ENCODE measurements at places on chromosomes 3 and 15. TPM values are rescaled to one million over a fixed set of nuclear protein-coding genes. Genes with fewer than 3 reads are reported as not detected.

GRCh38 chr3:130679218-130679617 is 67.4 kb downstream of the PIK3R4 start:
- DNase-seq = no peak

- DNase-seq = no peak
Observed at GRCh38 chr3:170558427-170558826, 27.4 kb downstream of the SLC7A14 start.

The GAP43 gene
- total RNA-seq = 0.60 TPM

DNA sequence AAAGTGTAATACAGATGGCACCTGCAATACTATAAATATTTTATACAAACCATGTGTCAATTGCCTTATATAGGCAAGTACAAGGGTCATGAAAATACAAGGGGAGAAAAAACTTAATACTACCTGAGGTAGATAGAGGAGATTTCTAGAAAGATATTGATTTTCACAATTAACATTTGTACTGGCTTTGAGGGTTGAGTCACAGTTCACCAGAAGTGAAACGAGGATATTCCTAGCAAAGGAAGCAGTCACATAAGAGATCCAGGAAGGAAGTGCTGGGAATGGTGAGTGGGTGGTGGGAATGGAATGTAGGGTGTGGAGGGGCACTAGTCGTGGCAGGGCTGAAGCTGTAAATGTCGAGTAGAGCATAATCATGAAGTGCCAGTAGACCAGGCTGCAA is 108.7 kb downstream of the P2RY1 start:
- no peak for DNase-seq

DNA sequence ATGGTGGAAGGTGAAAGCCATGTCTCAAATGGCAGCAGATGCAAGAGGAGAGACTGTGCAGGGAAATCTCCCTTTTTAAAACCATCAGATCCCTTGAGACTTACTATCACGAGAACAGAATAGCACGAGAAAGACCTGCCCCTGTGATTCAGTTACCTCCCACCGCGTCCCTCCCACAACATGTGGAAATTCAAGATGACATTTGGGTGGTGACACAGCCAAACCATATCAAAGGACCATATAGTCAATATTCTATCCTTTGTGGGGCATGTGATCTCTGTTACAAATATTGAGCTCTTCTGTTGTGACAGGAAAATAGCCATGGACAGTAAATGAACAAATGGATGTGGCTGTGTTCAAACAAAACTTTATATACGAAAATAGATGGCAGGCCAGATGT is 77.2 kb upstream of the ACKR4 start:
- DNase-seq = no peak

GRCh38 chr15:74589826-74590225 is 25.8 kb upstream of the CLK3 start:
- DNase-seq = no peak

The KBTBD12 gene
- 0.07 TPM for total RNA-seq

DNA sequence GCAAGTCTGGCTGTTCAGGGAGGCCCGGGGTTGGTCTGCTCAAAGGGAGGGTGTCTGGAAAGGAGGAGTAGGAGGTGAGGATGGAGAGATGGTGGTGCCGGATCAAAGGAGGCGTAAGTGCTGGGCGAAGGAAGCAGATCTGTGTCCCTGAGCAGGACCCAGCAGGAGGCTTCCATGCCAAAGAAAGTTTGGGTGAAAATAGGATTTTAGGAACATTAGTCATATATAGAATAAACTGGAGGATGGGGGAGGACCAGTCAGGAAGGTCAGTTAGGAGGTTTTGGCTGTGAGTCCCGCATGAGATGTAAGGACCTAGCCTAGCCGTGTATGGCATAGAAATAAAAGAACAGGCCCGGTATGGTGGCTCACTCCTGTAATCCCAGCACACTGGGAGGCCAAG is 28.6 kb upstream of the VPS8 start:
- no peak for DNase-seq

- peak; percentile 42 for DNase-seq
Observed at GRCh38 chr15:75508840-75509532, 57.5 kb upstream of the SIN3A start.

DNA sequence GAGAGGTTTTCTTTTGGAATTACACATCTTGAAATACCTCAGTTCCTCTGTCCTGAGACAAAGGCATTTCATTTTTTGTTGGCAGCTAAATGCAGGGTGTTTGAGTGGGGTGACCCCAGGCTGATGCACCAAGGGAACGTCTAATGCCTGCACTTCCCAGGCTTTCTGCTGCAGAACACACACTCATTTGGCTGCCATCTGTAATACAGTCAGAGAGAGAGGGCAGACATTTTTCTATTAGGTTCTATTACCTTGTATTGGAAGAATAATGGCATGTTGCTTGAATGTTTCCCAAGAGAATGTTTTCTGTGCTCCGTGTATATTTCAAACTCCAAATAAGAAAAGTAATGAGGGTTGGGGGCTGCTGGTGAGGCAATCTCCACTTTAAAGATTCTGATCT is 87.1 kb downstream of the PTPRG start:
- DNase-seq = no peak

GRCh38 chr15:79166311-79166955 is 75.9 kb upstream of the RASGRF1 start:
- DNase-seq = no peak

DNA sequence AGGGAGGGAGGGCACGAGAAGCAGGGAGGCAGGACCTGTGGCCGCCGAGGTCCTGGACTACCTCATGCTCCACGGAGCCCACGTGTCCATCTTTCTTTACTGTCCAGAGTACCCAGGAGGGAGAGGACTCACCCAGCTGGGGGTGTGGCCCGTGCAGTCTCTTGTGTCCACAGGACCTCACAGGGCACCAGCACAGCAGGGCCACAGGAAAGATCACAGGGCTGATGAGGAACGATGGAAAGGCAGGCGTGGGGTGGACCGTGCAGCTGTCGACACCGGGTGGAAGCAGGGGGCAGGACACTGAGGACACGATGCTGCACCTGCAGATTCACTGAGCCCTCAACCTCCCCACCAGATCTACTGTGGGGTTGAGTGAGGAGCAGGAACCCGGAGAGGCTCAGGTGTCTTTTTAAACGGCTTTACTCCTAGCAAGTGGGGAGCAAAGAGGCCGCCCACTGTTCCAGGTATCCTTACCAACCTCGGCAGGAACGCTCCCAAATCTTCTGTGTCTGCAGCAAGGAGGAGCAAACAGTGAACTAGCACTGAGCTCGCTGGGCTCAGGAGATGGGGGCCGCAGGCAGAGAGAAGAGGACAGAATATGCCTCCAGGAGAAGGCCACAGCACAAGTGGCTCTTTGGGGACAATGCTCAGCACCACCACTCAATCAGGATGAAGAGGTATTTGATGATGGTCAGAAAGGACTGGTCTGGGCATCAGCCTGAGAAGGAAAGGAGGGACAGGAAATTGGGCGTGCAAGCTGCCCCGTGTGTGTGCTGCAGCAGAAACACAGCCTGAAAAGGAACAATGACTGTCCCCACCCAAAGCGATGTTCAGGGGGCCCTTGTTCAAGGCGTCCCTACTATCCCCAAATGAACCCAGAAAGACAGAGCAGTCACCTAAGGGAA is 198.8 kb downstream of the XXYLT1 start:
- DNase-seq = no peak

DNA sequence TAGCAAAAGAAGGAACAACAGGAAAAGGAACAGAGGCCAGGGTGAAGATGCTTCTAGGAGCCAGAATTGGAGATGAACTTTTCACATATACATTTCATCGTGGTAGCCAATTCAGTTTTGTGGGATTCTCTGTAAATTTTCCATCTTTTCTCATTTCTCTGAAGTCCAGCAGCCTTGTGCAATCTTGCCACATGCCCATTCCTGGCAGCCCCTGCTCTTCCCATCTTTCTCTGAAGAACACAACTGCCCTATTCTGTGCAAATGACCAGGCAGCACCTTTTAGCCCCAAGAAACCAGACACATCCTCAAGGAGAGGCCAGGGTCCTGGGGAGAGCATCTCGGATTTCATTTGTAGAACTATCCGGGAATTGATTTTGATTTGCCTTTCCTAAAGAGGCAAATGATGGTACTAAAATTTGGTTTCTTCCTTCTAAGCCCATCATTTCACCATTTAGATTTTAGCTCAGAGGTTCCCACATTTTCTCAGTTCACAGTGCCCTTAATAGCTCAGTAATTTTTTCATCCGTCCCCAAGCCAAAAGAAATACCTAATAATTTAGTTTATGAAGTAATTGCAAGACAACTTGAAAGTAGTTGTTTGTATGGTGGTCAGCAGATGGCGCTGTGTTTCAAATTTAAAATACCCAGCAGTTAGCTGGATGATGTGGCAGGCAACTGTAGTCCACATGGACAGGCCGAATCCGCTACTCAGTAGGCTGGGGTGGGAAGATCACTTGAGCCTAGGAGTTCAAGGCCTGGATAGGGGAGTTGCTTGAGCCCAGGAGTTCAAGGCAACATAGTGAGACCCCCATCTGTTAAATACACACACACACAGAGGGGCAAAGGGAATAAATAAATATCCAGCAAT is 61.3 kb upstream of the ACKR4 start:
- peak; percentile 85 for DNase-seq

The TTLL13 gene
- total RNA-seq = not detected

- no peak for DNase-seq
Observed at GRCh38 chr3:46866032-46866595, 2.9 kb upstream of the MYL3 start.

GRCh38 chr3:138625707-138626365 is 17.3 kb downstream of the FAIM start:
- no peak for DNase-seq

DNA sequence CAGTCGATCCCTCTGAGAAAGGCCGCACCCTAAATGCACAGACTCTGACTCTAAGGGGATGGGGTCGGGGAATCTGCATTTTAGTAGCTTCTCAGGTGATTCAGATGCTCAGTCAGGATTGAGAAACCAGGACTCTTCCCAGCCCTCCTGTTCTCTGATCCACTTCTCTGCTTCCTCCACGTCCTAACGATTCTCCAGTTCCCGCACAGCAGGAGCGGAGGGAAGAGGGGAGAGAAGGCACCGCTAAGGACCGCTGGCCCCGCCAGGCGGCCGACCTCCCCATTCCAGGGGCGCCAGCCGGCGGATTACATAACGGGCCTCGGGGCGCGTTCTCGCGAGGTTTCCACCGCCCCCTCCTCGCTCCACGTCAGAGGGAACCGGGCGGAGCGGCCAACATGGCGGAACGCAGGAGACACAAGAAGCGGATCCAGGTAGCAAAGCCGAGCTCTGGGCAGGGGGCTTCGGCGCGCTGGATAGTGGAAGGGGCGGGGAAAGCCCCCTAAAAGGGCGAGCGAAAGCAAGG is at the start of gene SEC62:
TSS of gene SEC62 (plus strand) at position 380 of the 523 bp plus-strand sequence. CDS start at position 396, 16 bp downstream.
- peak; percentile 97 for DNase-seq

GRCh38 chr15:68612503-68612902 is 33.7 kb downstream of the CORO2B start:
- DNase-seq = no peak

The LRRIQ4 gene
- not detected for total RNA-seq

The BFSP2 gene
- not detected for total RNA-seq

DNA sequence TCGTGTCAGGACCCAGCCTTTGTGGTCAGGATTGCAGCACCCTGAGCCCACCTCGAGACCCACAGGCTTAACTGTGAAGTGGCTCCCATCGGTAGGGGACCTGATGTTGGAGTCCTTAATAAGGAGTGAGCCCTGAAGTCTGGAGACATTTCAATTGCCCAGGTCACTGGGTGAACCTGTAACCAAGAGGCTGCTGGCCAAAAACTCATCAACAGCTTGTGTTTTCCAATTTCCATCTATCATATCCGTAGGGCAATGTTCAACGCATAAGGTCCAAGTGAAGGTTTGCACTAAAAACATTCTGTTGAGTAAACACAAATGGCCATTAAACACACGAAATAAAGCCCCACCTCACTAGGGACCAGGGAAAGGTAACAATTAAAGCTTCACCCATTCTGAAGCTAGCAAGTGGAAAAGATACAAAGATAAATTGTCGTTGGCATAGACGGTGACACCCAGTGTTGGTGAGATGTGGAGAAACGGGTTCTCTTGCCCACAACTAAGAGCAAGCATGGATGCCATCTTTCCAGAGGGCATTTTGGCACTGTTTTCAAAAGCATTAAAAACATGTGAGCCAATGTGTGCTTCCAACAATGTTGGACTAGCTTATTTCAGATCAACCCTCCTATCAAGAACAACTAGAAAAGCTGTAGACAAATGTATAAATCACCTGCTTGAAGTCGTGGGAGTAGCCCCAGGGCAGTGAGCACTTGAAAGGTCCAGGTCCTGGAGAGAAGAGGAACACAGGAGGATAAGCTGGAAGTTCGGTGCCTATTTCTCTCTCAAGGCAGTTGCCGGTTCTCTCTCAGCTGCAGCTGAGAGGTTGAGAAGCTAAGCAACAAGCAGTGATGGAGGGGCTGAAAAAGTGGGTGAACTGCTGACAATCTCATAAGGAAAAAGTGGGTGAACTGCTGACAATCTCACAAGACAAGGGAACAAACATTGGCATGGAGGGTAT is 56.3 kb upstream of the PCSK6 start:
- no peak for DNase-seq

- DNase-seq = no peak
Observed at GRCh38 chr15:72179950-72180581, 17.5 kb downstream of the GRAMD2A start.

GRCh38 chr3:54954022-54954421 is 26.2 kb upstream of the LRTM1 start:
- DNase-seq = peak; percentile 56

DNA sequence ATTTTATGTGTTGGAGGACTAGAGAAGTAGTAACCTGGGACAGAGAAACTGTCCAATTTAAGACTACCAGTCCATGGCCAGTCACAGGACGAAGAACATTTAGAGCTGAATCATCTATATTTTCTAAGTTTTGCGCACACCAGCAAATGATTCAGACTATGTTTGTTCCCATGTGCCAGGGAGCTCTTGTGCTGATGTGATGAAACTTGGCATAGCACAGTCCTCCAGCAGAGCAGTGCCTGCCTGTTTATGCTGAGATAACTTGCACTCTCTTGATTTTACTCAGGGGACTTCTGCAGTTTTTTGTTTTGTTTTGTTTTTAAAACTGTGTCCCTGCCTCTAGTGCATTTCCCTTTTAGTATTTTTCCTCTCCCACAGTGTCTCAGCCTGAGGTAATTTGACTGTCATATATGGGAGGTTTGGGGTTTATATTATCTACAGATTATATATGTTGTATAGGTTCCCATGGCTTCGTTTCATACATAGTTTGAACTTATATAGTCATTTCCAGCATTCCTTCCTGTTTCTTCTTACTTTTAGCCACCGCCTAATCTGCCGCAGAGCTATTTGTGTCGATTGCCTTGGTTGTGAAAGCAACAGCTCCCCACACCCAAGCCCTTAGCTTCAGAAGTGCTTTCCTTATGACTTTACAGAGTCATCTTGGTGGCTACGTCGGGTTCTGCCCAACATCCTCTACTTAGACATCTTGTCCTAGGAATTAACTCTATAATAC is 45.5 kb downstream of the PPM1L start:
- peak; percentile 43 for DNase-seq

The MITF gene
- total RNA-seq = 7.1 TPM

DNA sequence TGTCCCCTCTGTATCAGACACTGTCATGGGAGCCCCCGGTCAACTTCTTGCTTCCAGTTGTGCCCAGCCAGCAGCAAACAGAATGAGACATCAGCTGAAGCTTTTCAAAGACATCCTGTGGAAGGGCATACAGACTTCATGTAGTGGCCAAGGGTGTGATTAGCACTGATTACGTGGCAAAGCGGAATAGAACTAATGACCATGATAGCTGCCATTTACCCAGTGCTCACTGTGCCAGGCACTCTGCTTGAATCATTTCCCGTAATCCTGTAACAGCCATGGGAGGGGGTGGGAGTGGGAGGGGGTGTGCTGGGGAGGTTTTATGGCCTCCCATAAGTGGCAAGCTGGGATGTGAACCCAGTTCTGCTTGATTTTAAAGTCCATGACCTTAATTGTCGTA is 29.5 kb downstream of the LPP start:
- no peak for DNase-seq

- DNase-seq = no peak
Observed at GRCh38 chr3:66486202-66486601, 14.6 kb downstream of the LRIG1 start.

The B4GALT4 gene
- 55.7 TPM for total RNA-seq

The IGSF11 gene
- 0.40 TPM for total RNA-seq

The STOML1 gene
- total RNA-seq = 14.2 TPM
